Brain (organoid and tissue), 16 donors: ENCODE measurements at places on chromosomes 6 and 20. TPM values are rescaled to one million over a fixed set of nuclear protein-coding genes. Genes with fewer than 3 reads are reported as not detected.

BEND3 gene
- polyA plus RNA-seq: 6.2 TPM

ABHD16B gene
- polyA plus RNA-seq: not detected

PGC gene
- polyA plus RNA-seq: not detected

GRM1 gene
- 0.44 TPM for polyA plus RNA-seq

DTD1 gene
- 89.3 TPM for polyA plus RNA-seq

MAPK13 gene
- polyA plus RNA-seq: 40.2 TPM

TEAD3 gene
- 8.9 TPM for polyA plus RNA-seq
